ENCODE measurements at places on chromosomes 11 and 22.
A peak's percentile ranks its signal among the peaks of the same experiment; 100 is the strongest.

DNA sequence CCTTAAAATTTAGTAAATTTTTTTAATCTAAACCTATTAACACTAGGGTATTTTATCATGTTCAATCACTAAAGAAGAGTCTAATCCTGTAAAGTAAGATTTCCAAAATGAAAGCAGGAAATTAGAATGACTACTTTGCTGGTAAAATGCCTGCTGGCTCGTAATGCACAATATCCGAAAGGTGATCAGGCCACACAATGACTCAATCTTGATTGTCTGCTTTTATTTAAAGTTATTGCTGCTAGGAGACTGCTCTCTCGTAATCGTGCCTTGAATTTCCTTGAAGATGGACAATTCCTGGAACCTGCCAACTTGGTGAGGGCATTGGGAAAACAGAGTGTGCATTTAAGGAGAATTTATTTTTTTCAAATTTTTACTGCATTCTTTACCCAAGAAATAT lies 1786.5 kb upstream of the RAG2 start:
- DNase-seq = no peak

DNA sequence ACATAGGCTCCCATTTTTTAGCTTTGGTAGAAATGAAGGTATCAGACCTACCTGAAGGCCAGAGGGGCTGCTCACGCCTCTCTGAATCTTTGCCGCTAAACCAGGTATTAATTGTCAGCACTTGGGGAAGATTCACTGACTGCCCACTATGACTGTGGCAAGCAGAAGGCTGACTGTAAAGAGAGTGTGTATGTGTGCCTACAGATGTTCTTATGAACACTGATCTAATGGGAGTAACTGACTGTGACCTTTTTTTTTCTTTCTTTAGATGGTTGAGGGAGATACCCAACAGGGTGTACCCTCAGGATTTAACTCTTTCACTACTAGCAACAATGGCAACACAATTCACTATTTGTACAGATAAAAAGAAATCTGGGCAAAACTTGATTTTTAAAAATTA lies at the start of gene RAG2:
RAG2 (minus strand) TSS at position 186 of the 400 bp plus-strand sequence. CDS start 4,068 bp downstream, outside the sequence.
- DNase-seq = no peak

- no peak for DNase-seq
Observed at GRCh38 chr11:12199231-12199948, 89.0 kb downstream of the MICAL2 start.

DNA sequence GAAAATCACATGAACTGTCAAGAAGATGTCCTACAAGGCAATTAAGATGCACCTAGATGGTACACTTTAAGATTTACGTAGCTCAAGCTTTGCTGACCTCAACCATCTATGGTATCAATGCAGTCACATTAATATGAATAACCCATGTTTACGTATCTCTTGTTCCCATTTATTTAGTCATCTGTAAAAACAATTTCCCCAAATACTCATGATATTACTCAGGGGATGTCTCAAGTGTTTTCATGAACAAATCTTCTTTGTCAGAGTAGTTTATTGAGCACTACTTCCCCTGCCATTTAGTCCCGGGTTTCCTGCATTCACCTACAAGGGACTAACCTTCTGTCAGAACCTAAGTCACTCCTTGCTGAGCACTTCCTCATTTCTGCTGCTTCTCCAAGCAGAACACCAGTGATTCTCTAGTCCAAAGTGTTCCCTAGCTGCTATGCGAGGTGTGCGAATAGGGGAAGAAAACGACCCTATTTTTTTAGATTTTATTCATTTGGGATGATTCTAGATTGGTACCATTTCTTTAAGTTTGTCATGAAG lies 554.3 kb upstream of the LRRC4C start:
- no peak for DNase-seq

DNA sequence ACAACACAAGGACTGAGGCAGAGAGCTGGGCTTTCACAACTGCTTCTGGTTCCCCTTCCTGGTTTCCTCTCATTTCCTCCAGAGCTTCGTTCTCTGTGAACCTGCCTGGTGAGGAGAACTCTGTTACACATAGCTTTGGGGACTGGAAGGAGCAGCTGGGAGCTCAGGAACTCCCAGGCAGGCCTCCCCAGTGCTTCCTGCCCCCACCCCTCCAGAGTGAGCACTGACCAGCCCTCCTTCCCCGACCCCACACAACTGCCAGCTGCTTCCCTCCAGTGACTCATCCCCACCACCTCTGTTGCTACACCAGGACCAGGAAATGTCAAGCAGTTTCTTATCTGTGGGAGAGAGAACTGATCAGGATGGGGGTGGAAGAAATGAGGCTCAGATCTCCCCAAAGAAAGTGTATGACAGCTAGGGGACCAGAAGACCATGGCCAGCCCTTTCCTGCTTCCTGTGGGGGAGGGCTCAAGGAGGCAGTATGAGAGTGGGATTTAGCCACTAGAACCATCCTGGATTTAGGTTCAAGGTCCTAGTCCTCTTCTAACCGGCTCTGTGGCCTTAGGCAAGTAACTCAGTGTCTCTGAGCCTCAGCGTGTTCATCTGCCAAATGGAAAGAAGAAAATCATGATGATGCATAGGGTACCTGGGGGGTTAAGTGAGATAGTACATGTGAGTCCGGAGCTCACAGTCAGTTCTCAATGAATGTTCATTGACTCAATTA lies 4.5 kb upstream of the TP53I11 start:
- no peak for DNase-seq

GRCh38 chr11:111179184-111179910 lies 66.2 kb upstream of the POU2AF2 start:
- no peak for DNase-seq

- no peak for DNase-seq
Observed at GRCh38 chr11:68327586-68328370, 15.4 kb downstream of the LRP5 start.

DNA sequence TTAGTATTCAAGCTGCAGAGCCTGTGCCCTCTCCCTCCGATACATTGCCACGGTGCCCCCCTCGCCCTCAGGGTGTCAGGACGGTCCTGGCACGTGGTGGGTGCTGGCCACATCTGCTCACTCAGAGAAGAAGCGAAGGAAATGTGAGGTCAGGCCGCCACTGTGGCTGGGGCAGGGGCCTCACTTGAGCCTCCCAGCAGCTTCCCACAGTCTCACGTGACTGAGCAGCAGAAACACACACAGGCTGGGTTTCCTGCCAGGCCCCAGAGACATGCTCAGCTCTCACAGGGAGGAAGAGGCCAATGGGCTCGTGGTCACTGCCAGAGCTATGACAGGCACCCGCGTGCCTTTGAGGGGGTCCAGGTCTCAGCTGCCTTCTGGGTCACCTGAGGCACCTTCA lies 37.9 kb upstream of the PRR5 start:
- DNase-seq = no peak

- no peak for DNase-seq
Observed at GRCh38 chr11:84800755-84801346, 826.3 kb downstream of the DLG2 start.

- no peak for DNase-seq
Observed at GRCh38 chr22:40602231-40602630, 34.3 kb downstream of the MRTFA start.

DNA sequence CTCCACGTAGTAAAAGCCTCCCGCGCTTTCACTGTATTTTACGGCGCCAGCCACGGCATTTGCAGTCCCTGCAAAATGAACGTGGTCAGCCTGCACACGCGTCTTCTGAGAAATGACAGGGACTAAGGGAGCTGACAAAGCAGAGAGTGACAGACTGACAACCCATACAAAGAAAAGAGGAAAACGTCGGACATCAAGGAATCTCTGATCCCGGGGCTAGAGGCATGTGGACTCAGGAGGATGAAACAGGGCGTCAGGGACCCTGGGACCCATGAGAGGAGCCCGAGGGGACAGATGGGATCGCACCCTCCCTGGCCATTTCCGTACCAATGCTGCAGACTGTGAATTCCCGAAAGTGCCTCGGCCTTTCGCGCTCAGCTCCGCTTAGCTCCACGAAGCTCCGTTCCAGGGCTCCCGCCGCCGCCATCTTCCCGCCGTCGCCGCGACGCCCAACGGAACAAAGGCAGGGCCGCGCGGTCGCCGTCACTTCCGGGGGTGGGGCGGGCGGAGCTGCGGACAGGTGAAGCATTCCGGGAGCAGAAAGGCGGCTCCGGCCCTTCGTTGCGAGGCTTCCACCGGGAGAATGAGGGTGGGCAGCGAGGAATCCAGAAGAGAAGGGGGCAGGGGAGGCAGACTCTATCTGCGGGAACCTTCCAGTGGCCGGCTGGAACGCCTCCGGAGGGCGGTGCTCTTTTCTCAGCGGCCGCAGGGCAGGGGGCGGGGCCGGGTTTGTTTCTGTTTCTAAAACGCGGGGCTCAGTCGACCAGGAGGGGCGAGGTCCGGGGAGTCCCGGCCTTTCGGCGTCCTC lies at the start of gene NUP160:
NUP160 (minus strand) TSS at position 459 of the 808 bp plus-strand sequence; CDS start at position 427, 32 bp downstream.
- peak; percentile 95 for DNase-seq

GRCh38 chr11:70628855-70629844 lies 230.8 kb downstream of the CTTN start:
- DNase-seq = no peak

- DNase-seq = no peak
Observed at GRCh38 chr22:27632451-27633295, 168.9 kb downstream of the MN1 start.

DNA sequence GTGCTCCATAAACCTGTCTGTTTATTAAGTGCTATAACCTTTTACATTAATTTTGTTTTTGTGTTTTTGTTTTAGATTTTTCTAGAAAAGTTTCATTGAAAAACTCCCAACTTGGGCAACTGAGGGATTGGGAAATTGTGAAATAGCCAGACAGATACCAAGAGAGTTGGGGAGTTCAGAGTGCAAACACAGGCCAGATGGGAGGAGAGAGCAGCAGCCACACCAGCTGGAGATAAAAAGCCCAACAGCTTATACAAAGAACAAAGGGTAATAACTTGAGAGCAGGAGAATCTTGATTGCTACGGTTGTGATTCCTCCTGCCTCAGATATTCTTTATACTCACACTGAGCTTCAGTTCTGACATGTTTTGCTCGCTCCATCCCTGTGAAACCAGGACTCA lies 1642.2 kb downstream of the LRRC4C start:
- no peak for DNase-seq

DNA sequence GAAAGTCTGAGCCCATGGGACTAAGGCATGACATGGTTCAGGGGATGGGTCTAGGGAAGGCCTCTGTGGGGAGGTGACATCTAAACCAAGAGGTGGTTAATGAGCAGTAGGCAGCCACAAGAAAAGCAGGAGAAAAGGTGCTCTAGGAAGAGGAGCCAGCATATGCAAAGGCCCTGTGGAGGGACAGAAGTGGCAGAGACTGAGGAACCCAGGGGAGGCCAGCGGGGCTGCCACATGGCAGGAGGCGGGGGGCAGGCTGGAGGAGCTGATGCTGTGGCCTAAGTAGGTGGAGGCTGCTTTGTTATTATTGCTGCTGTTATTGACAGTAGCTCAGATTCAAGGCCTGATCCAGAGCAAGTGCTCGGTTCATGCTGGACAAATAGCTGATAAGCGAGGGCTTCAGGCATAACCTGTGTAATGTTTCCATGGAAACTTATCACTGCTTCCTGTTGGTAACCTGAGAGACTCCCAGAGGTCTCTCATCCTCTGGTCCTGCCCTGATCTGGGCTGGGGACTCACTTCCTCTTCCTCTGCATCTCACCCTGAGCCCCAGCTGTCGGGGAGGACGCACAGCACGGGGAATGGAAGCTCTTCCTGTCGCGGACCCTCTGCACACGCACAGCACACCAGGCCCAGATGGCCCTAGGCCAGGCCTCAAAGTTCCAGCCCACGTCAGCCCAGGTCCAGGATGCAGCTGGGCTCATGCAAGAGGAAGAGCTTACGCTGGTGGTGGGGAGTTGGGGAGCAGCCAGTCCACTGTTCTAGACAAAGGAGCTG lies 75.2 kb upstream of the TP53I11 start:
- no peak for DNase-seq

DNA sequence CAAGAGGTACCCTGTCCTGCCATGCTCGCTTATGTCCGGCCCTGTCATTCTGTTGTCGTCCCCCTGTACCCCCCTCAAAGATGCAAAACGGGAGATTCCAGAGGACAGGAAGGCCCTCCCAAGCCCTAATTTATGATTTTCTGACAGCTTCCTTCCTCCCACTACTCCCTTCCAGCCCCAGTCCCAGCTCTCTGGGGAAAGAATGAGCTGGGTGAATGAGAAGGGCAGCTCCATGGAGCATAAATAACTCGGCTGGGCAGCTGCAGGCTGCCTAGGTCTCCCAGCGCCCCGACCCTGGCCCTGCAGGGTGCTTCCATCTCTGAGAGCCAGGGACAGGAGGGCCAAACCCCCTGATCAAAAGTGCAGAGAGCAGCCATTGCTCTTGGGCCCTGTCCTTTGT lies 3.9 kb upstream of the EMID1 start:
- DNase-seq = no peak

GRCh38 chr11:69078930-69079605 lies 30.3 kb downstream of the TPCN2 start:
- DNase-seq = no peak

- DNase-seq = no peak
Observed at GRCh38 chr22:31753005-31753633, 700 bp upstream of the DEPDC5 start.

DNA sequence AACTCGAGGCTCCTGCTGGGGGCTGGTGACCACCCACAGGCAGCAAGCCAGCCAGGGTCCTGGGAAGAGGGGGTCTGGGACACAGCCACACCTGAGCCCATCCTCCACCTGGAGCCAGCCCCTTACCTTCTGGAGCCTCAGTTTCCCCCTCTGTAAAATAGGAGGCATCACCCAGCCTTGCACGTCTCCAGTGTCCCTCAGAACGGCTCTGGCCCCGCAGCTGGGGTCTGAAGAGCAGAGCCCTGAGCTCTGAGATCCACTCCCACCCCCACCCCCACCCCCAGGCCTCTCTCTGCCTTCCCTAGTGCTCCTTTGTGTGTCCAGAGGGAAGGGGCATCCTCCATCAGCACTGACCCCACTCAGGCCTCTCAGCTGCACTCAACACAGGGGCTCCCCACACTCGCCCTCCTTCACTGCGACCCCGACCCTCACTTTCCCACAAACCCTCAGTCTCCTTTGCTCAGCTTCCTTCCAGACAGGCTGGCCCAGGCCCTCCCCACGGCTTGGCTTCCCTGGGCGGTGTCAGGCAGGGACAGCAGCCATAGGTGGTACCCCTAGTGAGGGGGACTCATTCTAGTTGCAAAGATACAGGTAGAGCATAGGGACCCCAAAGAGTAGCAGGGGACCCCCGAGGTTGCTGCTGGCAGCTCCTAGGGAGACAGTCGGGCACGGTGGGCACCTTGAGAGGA lies 33.3 kb upstream of the KCNQ1OT1 start:
- DNase-seq = no peak

- no peak for DNase-seq
Observed at GRCh38 chr11:9498457-9499078, 37.8 kb downstream of the ZNF143 start.

DNA sequence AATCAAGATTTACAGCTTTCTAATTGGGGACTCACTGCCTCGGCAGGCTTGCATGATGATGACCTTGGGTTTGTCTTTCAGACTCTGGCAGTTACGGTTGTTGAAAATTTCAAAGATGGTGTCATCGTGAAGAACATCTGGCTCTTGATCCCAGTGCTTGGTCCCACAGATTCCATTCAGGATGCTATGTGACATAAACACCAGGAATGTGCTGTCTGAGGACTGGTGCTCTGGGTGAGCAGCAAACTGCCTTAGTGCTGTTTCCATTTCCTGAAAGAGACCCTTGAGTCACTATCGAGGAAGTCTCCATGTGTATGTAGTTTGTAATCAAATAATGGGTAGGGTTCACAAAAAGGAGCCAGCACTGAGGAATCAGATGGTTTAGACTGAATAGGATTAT lies 7.1 kb downstream of the CASP12 start:
- no peak for DNase-seq
